ENCODE measurements at places on chromosomes 7 and 10.

- no peak for DNase-seq
Observed at GRCh38 chr7:140403878-140404564, at the start of gene RAB19. TSS of gene RAB19 (plus strand) at chr7:140404058. CDS start at chr7:140407647, 3,589 bp downstream.

GRCh38 chr7:45658716-45659495, 84.7 kb downstream of the ADCY1 start:
- no peak for DNase-seq

- DNase-seq, result no peak
Observed at GRCh38 chr10:17808971-17809841, at the start of gene MRC1. TSS of gene MRC1 (plus strand) at chr10:17809348. CDS start at chr10:17809466, 118 bp downstream.

GRCh38 chr7:95556777-95557176, 39.5 kb downstream of the PDK4 start:
- no peak for DNase-seq

DNA sequence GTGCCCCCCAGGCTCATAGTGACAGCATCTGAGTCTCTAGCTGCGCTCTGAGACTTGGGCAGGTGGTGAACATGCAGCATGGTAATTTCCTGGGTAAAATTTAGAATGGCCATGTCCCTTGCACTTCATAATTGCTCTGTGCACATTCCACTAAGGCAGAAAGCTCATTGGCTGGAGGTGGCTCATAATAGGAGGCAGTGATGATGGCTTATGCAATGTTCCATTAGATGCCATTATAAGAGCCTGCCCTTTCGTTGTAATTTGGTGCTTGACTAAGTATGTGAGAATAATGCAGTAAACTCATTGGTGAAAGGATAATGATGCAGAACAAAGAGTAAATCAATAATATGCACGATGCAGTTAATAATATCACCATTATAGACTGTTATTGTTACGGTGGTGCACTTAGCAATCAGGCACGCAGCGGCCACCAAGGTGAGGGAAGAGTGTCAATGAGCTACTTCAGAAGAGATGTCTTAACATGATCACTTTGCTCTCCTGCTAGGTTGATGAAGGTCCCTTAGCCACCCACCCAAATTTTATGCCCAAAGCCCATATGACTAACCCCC, 545.9 kb downstream of the KCNMA1 start:
- no peak for DNase-seq

DNA sequence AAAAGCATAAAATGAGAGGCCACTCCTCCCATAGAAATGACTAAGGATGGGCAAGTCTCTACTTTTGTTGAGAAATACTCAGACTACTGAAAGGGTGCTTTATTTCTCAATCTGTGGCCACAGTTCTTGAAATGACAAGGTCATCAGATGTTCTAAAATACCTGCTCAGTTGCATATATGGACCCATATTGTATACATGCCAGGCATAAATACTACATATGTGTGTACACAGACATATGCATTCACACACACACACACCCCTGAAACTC, 691.5 kb upstream of the SORCS1 start:
- DNase-seq, result no peak

DNA sequence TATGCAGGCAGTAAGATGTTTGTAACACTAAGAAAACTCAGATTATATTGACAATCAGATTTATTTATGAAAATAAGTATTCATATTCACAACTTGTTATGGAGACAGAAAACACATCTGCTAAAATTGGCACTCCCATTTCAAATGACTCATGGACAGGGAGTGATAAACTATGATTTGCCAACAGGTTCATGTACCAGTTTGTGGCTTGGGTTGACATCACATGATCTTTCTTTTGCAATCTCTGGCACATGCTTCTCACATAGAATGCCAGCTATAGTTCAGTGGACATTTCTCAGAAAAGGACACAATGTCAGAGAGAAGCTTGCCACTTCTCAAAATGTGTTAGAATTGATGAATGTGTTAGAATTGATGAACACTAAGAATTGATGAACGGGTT, 663.2 kb upstream of the ANKRD30A start:
- DNase-seq, result no peak

DNA sequence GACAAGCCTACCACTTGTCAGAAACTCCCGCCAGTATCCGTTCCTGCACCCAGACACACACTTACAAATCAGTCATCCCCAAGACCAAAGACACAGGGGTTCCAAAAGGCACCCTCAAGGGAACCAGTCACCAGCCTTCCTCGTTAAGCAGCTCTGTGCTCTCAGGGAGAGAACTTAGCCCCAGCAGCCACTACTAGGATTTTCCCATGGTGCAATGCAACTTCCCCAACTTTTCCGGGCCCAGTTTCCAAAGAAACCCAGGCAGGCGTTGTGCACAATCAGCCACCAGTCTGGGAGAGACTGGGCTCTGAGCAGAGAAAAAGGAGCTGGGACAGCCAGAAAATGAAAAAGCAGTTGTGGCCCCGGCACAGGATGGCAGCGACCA, 1.2 kb downstream of the DLG5 start:
- DNase-seq, result no peak

DNA sequence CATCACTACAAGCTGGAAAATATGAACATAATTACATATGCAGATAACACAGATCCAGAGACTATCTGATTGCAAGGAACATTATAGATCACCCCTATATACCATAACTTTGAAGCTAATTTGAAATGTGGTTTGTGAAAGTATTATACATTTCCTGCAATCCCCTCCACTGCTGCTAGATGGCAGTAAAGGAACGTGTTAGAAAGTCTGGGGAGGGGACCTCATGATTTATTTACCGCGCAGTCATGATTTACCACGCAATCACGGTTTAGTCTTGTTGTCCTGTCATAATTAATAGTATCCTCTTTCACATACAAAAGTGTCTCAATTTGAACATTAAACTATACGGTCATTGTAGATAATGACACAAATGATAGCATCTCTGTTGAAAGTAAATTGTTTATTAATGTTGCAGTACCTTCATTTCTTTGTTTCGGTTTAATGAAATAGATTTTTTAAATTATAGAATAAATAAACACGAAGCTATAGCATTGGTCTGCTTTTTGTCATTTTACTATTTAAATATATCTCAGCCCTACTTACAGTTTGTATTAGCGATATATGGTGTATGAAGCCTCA, 145.3 kb upstream of the PRSS1 start:
- DNase-seq, result no peak

DNA sequence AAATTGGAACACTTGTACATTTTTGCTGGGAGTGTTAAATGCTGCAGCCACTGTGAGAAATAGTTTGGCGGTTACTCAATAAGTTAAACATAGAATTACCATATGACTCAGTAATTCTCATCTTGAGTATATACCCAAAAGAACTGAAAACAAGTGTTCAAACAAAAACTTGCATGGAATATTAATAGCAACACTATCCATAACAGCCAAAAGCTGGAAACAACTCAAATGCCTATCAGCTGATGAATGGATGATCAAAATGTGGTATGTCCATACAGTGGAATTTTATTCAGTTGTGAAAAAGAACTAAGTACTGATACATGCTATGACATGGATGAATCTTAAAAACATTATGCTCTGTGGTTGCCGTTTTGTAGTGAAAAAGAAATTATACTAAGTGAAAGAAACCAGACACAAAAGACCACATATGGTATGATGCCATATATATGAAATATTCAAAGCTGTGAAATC, 63.0 kb upstream of the SP4 start:
- no peak for DNase-seq

DNA sequence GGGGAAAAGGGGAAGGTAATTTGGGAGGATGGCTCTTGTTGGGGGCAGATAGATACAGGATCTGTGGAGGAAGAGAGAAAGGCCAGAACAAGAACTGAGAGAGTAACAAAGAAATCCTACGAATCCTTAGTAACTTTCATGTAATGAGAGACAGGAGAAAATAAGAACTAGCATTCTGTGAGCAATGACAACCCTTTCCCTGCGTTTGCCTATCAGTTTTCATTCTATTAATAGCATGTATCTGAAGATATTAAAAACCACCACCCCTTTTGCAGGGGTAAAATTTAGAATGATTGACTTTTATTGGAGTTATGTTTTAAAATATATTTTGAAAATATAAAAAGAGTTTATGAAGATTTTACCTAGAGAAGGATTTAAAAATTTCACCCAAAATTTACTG, 132.8 kb downstream of the ZEB1 start:
- DNase-seq, result no peak

DNA sequence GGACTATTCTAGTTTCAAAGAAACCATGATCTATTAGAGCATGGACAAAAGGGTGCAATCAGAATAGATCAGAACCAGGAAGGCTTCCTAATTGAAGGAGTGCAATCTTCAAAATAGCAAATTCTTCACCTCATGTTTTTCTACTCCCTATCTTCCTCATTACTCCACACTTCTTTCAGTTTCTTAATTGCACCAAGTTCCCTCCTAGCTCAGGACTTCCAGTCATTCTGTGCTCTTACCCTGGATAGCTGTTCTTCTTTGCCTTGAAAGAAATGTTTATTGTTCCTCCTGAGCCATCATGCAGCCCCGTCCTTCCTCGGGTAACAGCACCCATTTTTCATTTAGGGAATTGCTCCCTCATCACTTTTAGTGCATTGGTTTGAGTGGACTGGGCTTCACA, 23.1 kb downstream of the TRPV5 start:
- no peak for DNase-seq

- DNase-seq, result no peak
Observed at GRCh38 chr10:113978802-113979201, 64.9 kb upstream of the ADRB1 start.

GRCh38 chr10:35445150-35445884, 109.0 kb downstream of the CCNY start:
- DNase-seq, result no peak

GRCh38 chr10:119501690-119502089, 40.8 kb downstream of the RGS10 start:
- no peak for DNase-seq

DNA sequence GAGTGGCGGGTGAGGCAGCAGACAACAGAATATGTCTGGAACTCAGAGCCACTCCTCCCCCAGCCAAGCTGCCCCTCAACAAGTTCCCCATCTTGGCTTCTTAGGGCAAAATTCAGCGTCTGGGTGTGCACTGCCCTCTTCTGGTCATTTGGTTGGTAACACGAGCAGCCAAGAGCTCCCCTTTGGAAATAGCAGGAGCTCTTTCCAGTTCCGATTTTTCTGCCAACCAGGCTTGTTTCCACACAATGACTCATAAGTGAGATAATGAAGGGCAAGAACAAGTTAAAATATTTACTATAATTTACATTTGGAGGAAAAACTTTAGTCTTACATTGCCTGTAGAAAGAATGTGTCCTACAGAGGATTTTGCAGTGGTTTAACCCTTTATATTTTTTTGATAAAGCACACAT, 70.5 kb downstream of the ADCYAP1R1 start:
- DNase-seq, result peak; percentile 55

DNA sequence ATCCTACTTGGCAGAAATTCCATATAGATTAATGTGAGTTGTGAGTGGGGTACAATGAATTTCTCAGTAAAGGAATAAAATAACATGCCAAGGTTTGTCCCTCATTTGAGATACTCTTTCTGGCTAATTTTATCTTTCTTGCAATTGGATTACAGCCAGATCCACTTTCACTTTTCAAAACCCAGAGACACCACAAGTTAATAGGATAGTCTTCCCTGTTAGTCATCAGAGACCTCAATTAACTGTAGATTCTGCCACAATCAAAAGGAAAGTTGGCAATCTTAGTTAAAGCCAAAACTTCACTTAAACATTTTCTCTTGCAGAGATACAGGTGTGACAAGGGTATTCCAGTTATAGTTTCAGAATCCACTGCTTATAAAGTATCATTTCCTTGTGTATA, 91.4 kb upstream of the PHYHIPL start:
- no peak for DNase-seq

GRCh38 chr7:111049971-111050680, 40.8 kb upstream of the LRRN3 start:
- no peak for DNase-seq

GRCh38 chr10:43395571-43396060, 13.4 kb downstream of the HNRNPF start:
- no peak for DNase-seq

GRCh38 chr10:4267086-4267773, 482.2 kb upstream of the KLF6 start:
- DNase-seq, result no peak

DNA sequence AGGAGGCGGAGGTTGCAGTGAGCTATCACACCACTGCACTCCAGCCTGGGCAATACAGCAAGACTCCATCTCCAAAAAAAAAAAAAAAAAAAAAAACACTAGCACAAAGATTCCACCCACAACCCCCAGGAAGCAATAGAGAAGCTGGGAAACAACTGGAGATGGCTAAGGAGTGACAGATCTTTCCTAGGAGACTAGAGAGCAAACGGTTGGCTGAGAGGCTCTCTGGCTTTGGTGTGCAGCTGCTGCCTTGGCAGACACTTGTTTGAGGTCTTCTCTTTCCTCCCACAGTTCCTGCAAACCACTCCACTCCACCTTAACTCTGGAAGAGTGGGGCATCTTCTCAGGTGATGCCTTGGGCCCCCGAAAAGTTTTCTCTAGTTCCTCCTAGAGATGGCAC, 78.5 kb upstream of the LANCL2 start:
- no peak for DNase-seq

- no peak for DNase-seq
Observed at GRCh38 chr7:48466713-48467112, 295.5 kb downstream of the ABCA13 start.

DNA sequence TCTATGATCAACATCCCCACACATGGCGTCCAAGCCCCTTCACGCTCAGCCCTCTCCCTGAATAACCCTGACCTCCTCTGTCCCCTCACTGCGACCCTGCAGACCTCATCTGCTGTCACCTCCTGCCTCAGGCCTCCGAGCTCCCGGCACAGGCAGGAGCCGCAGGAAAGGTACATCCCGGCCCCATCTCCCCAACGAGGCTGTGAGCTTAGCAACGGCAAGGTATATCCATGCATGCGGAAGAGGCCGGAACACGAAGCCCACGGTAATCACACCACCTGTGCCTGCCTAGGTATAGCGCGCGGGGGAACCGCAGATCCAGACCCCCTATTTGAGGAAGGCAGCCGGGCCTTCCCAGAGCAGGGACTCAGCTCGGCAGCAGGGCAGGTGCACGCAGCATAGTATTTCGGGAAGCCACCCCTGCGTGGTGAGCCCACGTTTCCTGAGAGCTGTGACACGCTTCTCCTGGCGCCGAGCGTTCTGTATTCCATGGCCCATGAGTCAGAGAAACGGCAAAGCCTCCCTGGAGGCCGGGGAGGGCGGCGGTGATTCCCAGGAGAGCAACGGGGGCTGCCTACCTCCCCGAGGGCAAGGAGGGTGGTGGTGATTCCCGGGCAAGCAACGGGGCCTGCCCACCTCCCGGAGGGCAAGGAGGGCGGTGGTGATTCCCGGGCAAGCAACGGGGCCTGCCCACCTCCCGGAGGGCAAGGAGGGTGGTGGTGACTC, 50.1 kb upstream of the DNAAF5 start:
- DNase-seq, result no peak

All from GM04503 (cell line).